ENCODE measurements at places on chromosomes 11 and 22.

DNA sequence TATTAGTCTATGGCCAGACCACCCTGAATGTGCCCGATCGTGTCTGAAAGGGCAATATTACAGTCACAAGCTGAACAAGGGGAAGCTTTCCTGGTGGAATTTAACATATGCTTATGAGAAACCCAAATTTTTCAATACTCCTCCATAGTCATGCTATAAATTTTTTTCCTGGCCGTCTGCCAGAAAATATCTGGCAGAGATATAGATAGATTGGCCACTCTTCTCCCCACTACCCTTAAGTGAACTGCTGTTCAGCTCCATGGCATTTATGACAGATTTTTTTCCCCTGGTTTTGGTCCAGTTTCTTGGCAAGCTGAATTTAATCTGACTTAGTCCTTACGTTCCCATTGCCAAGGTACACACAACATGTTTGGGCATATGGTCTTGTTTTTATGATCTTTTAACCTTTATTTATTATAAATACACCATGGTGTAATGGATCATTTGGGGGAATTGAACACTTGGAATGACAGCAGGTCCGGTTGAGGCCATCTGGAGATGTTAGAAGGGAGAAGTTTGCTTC lies 328.5 kb downstream of the CNTN5 start:
- DNase-seq: peak; percentile 87

DNA sequence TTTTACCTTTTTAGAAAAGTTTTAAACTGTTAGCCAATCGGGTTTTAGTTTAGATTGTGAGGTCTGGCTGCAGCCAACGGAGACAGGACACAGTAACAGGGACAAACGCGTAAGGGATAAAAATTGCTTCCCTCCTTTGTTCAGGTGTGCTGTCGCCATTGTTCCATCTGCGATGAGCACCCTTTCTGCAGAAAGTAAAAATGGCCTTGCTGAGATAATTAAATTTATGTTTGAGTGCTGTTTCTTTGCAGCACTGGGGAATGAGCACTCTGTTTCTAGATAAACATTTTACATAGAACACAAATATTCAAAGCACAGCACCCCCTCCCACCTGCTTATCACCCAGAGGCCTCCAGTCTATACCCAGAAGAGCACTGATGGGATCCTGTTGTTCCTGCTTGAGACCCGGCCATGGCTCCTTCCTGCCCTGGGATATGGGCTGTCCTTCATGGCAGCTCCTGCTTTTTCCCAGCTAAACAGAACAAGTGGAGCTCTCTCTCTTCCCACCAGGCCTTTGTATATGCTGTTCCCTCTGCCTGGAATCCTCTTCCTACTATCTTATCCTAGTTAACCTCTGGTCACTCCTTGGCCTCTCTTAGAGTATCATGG lies 34.3 kb upstream of the CELSR1 start:
- DNase-seq: no peak

- peak; percentile 77 for DNase-seq
These were observed 105.2 kb downstream of the KCNQ1 start for GRCh38 chr11:2549876-2550605.

- peak; percentile 6 for DNase-seq
These were observed 185.3 kb upstream of the ISX start for GRCh38 chr22:34880662-34881061.

DNA sequence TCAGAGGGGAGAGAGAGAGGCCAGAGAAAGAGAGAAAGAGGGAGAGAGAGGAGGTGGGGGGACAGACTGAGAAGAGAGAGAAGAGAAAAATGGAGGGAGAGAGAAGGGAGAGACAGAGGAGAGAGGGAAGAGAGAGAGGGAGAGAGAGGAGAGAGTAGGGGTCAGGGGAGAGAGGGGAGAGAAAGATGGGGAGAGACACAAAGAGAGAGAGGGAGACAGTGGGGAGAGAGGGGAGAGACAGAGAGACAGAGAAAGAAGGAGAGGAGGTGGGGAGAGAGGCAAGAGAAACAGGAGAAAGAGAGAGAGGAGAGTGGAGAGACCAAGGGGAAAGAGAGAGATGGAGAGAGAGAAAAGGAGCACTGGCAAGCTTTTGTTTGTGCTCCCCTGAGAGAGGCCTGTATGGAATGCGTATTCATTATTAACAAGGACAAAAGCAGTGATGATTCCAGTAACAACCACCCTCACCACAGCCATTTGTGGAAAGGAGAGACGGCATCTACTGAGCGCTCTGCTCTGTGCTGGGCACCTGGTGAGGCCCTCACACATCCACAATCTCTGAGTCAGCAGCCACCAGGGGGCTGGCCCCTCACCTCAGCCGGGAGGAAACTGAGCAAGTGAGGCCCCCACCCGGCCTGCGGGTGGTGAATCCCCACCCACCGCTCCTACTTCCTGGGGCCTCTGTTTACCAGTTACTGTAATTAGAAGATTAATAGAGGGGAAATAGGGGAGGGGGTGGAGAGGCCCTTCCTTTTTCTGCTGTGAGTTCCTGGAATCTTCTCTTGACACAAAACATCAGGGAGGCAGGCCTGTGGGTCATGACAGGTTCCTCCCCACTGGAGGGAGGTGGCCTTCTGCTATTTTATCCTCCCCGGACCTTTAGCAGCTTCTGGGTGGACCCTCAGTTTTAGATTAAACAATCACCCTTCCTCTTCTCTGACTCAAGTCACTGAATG lies 14.6 kb upstream of the MIAT start:
- no peak for DNase-seq

- DNase-seq: peak; percentile 76
These were observed 5.6 kb upstream of the KIAA0930 start for GRCh38 chr22:45246060-45246985.

Data from tongue (tissue), 3 donors.